Activated CD8-positive, alpha-beta T cell treated with anti-CD3 and anti-CD28 coated beads, Interleukin-2, amount 10 ng/mL, durations not matched to agents 7 days and 5 days (primary cell): ENCODE measurements at places on chromosomes 11 and 22.

DNA sequence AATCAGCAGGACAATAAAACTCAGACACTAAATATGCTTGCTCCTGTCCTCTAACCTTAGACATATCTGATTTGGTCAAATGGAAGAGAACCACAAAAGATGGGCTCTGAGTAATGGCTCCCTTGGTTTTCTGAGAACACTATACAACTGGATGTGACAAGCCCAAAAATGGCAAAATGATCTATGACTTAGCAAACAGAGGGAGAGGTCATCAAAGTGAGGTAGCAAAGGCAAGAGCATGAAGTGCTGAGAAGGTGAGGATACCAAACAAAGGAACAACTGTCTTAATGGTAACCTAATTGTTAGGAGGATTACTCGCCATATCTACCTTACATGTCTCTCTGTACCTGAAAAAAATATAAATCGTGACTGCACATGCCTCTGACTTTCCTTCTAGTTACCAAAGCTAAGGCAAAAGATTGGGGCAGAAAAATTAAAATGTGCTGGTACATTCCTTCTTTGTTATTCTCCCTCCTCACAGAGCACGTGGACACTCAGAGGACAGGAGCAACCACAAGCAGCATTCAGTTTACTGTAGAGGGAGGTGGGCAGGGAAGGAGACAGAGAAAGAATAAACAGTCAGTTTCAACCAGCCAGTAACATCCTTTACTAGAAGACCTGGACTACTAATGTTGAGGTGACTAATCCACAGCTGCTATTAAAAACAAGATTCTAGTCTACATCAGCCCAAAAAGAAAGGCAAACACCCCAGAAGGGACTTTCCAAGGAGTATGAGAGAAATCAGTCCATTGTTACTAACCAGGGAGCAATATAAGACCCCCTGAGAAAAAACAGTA is 88.8 kb downstream of the AMBRA1 start:
- DNase-seq: no peak

DNA sequence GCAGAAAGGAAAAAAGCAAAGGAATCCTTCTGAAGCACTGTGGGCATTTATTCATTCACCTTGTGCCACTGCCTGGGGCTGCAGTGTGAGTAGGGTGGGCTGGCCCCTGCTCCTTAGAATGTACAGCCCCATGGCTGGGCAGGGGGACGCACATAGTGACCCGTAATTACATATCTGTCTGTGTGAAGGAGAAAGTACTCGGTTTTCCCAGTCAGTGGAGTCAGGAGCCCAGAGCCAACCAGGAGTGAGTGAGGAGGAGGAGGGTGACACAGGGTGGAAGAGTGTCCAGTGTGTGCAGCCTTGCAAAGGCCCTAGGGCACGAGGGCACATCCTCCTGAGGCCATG is 91.9 kb downstream of the CDKN1C start:
- no peak for DNase-seq

GRCh38 chr11:119052163-119052814 is 4.7 kb downstream of the HYOU1 start:
- no peak for DNase-seq

DNA sequence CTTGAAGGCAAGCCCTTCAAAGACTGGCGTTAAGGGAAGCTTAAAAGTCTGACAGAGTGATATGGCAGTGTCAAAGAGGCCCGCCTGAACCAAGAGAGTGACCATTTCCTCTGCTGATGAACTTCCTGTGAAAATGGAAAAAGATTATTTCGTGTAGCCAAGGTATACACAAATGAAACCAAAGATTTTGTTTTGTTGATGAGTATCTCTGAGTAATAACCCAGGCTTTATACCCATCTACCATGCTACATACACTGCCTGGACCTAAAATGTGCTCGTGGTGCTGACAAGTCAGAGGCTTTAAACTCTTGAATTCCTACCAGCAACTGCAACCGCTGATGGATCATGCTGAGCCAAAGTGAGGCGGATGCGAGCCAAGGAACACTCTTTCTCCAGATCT is 21.0 kb upstream of the FNBP4 start:
- DNase-seq: no peak

DNA sequence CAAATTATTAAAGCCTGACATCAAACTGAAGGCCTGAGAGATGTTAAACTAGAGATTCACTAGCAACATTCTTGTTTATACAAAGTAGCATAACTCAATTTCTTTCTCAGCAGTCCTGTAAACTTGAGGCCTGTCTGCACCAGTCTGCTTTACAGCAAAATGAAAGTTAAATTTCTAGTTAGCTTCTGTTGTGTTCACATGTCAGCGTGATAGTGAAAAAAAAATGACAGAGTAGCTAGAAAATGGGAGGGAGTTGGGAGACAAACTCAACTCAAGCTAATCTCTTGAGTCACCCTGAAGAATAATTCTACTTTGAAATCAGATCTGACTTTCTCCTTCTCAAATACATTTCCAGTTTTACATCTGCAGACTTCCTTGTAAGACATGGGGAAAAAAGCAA is 6.5 kb downstream of the RBFOX2 start:
- no peak for DNase-seq

DNA sequence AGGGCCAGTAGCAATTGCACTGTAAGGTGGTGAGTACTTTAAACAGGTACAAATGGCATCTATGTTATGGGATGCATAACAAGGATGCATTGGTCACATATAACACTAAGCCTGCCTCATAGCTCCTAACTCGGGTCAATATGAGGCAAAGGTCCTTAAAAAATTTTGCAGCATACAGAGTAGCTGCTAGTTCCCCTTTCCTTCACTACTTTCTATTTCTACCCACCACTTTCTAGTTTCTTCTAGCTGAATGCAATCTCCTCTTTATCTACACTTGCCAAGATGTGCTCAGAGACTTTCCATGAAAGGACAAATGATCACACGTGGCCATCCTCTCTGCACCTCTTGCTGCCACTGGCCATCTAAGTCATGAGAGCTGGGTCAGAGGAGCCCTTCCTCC is 9.8 kb downstream of the OR51F2 start:
- DNase-seq: no peak

DNA sequence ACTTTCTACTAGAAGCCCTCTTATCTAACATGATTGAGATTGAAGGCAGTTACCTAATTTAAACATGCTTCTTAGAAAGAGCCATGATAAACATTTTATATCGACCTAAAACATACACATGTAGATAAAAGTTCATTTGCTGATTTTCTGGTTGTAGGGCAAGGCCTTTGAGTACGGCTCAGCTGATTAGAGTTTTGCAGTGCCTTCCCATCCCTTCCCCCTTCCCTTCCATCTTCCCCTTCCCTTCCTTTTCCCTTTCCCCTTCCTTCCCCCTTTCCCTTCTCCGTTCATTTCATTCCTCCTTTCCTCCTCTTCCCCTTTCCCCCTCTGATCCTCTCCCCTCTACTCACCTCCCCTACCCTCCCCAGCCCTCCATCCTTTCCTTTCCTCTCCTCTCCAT is 4.3 kb downstream of the LDHC start:
- DNase-seq: no peak

- DNase-seq: no peak
These were observed 56.0 kb upstream of the OR5AK2 start for GRCh38 chr11:56932572-56933220.

GRCh38 chr22:27518531-27519340 is 282.8 kb downstream of the MN1 start:
- no peak for DNase-seq

- DNase-seq: peak; percentile 33
These were observed 24.9 kb upstream of the EMSY start for GRCh38 chr11:76419896-76420295.

DNA sequence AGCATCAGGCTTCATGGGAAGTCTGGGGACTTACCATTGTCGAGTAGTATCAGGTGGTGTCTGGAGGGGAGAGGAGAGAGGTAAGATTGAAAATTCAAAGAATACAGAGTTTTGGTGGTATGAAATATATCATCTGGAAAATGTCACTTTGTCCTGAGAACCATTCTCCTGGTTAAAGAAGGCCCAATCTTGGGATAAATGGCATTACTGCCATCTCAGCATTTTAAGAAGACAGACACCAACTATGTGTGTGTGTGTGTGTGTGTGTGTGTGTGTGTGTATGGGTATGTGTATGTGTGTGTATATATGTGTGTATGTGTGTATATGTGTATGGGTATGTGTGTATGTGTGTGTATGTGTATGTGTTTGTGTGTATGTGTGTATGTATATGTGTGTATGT is 673.3 kb downstream of the NTM start:
- DNase-seq: no peak

DNA sequence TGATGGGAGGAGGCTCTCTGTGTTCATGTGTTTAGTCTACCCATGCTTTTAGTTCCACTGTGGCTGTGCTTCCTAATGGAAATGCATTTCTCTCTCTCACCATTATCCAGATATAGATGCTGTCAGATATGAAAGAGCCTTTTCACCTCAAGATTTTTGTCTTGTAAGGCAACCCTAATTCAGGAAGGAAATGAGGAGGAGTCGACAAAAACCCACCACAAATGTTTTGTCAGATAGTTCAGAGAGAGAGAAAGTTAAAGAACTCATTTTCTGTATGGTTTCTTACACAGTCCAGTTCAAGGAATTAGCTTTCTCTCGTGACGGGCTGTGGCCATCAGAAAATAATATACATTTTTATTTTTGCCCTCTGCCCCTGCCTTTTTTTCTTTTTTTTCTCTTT is 82.5 kb downstream of the ARL14EP start:
- DNase-seq: no peak

- no peak for DNase-seq
These were observed 118.6 kb downstream of the KCNQ1 start for GRCh38 chr11:2563213-2564007.
